Fibroblast of the aortic adventitia (primary cell): ENCODE measurements at places on chromosomes 7 and 10.

- DNase-seq = no peak
These were observed 38.8 kb upstream of the CFAP46 start for GRCh38 chr10:132981173-132981555.

- DNase-seq = no peak
These were observed 8.8 kb downstream of the ADAP1 start for GRCh38 chr7:945556-946255.

DNA sequence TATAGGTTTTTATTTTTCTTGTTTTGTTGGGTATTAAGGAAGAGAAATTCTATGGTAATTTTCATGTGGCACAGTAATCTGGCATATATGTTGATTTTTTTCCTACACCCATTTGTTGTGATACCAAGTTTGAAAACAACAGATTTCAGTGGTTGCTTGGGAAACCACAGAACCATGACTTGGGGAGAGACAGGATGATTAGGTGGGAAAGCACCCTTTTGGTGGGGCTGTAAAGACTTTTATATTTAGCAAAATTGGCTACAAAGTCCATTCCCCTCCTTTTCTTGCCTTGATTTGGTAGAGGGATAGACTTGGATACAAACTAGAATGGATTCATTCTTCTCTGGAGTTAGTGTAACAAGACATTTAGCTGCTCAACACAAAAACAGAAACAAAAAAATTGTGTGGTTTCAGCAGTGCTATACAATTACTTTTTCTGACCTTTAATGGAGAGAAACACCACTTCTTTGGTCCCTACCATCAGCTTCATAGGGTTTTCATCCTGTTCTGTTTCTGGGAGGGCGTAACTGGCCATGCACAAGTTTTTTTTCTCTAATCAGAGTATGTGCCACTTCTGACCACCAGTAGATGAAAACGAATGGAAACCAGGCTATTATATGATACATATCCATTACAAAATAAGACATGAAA, 52.7 kb downstream of the FIGNL1 start:
- no peak for DNase-seq

- DNase-seq = no peak
These were observed 470.5 kb downstream of the RPS24 start for GRCh38 chr10:78504181-78504580.

GRCh38 chr10:87510025-87510424, 5.3 kb downstream of the MINPP1 start:
- no peak for DNase-seq

DNA sequence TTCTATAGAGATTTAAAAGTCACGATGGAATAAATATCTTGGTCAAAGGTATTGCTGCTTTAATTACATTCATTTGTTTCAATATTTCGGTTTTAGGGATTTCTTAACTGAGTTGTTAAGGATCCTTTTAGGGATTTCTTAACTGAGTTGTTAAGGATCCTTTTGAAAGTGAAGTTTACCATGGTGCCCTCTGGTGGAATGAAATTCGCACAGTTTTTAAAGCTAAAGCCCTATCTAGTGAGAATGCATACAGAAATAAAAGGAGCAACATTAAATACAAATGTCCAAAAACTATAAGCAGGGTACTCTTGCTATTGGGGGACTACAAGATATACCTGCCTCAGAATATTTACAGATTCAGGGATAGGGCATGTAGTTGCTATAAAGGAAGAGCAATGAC, 193.7 kb downstream of the RNLS start:
- DNase-seq = peak; percentile 83

DNA sequence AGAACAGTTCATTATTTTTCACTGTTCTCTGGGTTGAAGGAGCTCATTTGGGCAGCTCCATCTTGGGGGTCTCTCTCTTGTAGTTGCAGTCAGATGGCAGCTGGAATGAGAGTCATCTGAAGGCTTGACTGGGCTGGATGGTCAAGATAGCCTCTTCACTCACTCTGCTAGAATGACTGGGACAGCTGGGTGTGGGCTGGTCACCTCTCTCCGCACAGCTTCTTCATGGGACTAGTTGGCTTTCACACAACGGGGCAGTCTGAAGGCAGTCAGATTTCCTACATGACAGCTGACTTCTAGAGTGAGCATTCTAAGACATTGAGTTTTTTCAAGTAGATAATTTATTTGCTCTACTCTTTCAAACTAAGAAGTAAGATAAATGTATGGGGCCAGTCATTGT, 13.1 kb downstream of the PLEKHA1 start:
- no peak for DNase-seq

- no peak for DNase-seq
These were observed 8.9 kb downstream of the CDK14 start for GRCh38 chr7:90605055-90605454.

GRCh38 chr10:59838085-59838789, 68.1 kb downstream of the CCDC6 start:
- no peak for DNase-seq

GRCh38 chr10:44962870-44963738, 3.5 kb downstream of the RASSF4 start:
- no peak for DNase-seq

- DNase-seq = no peak
These were observed 13.9 kb upstream of the OPTN start for GRCh38 chr10:13086056-13086455.

- peak; percentile 97 for DNase-seq
These were observed 337.4 kb downstream of the PRPF18 start for GRCh38 chr10:13924040-13924725.

DNA sequence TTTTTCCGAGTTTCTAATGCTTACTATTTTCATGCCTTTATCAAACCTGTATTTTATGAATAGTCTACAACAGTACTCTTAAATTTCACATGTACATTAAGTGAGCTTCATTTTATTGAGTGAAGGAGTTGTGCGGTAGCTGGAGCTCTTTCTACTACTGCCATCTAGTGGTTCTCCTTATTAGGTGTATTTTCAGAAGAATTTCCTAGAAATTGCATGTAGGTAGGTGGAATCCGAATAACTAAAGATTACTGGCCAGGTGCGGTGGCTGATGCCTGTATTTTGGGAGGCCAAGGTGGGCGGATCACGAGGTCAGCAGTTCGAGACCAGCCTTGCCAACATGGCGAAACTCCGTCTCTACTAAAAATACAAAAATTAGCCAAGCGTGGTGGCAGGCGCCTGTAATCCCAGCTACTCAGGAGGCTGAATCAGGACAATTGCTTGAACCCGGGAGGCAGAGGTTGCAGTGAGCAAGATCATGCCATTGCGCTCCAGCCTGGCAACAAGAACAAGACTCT, 38.3 kb downstream of the LRRC72 start:
- DNase-seq = peak; percentile 72

DNA sequence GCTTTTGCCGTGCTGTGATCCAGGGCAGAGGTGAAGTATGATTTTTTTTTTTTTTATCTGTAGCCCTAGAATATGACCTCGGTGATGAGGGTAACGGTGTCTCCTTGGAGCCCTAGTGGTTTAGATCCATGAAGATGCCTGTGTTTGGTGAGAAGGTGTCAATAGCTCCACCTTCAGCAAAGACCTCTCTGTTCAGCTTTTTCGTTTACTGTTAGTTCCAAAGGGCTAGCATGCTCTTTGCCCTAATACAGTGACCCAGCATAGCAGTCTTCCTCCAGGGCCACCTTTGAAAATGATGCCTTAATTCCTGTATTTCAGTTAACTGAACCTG, 746 bp upstream of the MRPS16 start:
- no peak for DNase-seq

DNA sequence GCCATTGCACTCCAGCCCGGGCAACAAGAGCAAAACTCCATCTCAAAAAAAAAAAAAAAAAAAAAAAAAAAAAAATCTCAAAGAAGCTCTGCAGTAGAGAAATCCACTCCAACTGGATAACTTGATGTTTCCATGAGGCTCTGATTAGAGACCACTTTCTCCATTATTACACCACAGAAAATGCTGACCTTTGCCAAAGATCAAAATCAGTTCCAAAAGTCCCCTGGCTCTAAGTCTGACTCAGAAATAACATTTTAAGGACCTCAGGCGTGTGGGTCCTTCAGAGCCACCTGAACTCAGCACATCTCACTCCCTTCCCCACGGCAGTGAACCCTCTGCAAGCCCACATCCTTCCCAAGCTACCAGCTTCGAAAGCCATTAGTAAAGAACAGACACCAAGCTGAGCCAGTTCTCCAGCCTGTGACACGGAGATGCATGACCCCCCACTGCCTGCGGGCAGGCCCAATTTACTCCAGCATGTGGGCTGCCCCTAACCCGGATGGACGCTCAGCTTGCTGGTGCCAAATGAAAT, 13.8 kb upstream of the TMEM120A start:
- DNase-seq = peak; percentile 15

DNA sequence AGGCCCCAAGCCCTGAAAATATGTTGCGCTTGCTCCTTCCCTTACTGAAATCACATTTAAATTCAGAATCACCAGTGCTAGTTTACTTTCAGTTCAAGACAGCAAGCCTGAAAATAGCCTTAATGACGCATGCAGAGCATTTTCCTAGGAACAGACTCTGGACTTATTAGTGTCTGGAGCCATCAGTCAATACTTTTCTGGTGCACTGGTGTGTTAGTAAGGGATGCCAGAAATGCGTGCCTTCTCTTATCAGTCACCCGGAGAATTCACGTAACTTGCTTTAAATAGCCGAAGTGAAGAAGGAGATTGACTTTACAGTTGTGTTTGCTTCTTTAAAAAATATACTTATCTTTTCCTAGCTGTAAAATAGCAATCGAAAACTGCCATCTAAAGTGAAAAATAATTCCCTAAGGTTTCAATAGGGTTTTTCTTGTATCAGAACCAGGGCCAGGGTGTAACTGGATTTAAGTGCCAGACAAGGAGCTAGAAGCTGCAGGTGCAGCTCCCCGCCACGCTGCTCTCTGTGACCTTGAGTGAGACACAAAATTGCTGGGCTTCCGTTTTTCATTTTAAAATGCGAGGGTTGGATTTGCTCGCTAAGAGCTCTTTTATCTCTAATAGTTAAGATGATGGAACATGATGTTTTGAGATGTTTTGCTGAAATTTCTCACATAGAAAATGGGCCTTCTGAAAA, 177.8 kb downstream of the NSUN6 start:
- DNase-seq = peak; percentile 76

GRCh38 chr10:62443866-62444265, 69.7 kb downstream of the ZNF365 start:
- DNase-seq = peak; percentile 56

GRCh38 chr7:140084972-140085371, 22.2 kb upstream of the PARP12 start:
- DNase-seq = no peak

- no peak for DNase-seq
These were observed 35.3 kb upstream of the KCNIP2 start for GRCh38 chr10:101878869-101879268.

DNA sequence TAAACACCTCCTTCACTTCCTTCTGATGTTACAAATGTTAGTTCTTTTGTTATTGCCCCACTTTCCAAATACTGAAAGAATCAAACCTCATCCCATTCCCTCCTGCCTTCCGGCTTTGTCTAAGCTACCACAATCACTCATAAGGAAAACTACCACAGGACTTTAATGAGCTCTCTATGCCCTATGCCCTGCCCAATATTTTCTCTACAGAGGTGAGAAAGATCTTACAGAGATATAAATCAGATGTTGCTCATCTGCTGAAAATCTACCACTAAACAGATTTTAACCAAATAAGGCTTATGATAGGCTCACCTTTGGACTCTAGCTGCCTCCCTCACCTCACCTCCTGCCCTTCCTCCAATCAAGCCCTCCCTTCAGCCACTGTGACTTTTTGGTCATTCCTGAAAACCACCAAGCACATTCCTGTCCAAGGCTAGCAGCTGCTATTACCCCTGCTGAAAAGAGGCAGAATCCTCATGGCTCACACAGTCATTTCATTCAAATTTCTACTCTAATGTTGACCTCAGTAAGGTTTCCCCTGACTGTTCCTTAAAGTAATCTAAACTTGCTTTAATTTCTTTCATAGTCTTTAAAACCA, 7.7 kb downstream of the ZNF33B start:
- DNase-seq = no peak

- no peak for DNase-seq
These were observed 161.5 kb downstream of the GPR158 start for GRCh38 chr10:25336330-25336729.

- DNase-seq = peak; percentile 76
These were observed 22.2 kb upstream of the EXOC4 start for GRCh38 chr7:133230591-133231194.

GRCh38 chr10:112585960-112586359, 138.9 kb downstream of the VTI1A start:
- peak; percentile 63 for DNase-seq

- no peak for DNase-seq
These were observed 97.9 kb downstream of the TSPAN12 start for GRCh38 chr7:120760050-120760449.

GRCh38 chr10:86180861-86181260, 185.7 kb downstream of the GRID1 start:
- DNase-seq = no peak

GRCh38 chr7:89927762-89928161, 226.5 kb upstream of the STEAP1 start:
- DNase-seq = no peak

- DNase-seq = peak; percentile 78
These were observed 282.1 kb downstream of the KCND2 start for GRCh38 chr7:120554960-120555571.
